WTC11 (cell line): ENCODE measurements at places on chromosomes 7 and 10. TPM values are rescaled to one million over a fixed set of nuclear protein-coding genes. Genes with fewer than 3 reads are reported as not detected.

GRCh38 chr7:118615-119391, 73.6 kb upstream of the FAM20C start:
- peaks cover 1% of the 10 kb centered on the region; the same call in 1 of the 2 replicates for H3K36me3 ChIP-seq
- no peak overlapping the region for H3K4me3 ChIP-seq
- H3K27ac ChIP-seq = 0 out of 2 replicates have a peak overlapping the region, but pooled peaks have one; percentile 3
- DNase-seq = no peak
- H3K27me3 ChIP-seq = peaks cover 15% of the 10 kb centered on the region
- peaks cover 50% of the 10 kb centered on the region for H3K4me1 ChIP-seq

DNA sequence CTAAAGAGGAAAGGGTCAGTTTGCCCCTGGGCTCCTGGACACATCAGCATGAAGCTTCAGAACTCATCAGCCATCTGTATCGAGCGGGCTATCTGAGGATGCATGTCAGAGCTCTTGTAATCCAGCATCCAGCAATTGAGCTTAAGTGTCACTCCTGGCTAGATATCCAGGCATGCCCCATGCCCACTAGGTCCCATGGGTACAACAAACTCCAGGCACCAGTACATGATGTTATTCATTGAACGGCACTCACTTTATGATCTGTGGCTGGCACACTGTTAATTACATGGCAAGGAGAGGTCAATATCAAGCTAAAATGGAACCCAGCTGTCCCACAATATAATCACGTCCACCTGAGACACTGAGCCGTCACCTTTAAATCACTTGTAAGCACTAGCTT, 274.2 kb downstream of the ELMO1 start:
- no peak for DNase-seq
- H3K27me3 ChIP-seq = no peaks in the 10 kb centered on the region; the same call in 1 of the 2 replicates
- no peak overlapping the region for H3K4me3 ChIP-seq
- peaks cover 19% of the 10 kb centered on the region for H3K36me3 ChIP-seq
- no peaks in the 10 kb centered on the region for H3K4me1 ChIP-seq

GRCh38 chr10:110600487-110601101, 33.1 kb downstream of the SMC3 start:
- DNase-seq = no peak
- peaks cover 71% of the 10 kb centered on the region for H3K36me3 ChIP-seq
- H3K27ac ChIP-seq = no peak overlapping the region
- H3K4me1 ChIP-seq = no peaks in the 10 kb centered on the region
- H3K27me3 ChIP-seq = no peaks in the 10 kb centered on the region
- no peak overlapping the region for H3K4me3 ChIP-seq

DNA sequence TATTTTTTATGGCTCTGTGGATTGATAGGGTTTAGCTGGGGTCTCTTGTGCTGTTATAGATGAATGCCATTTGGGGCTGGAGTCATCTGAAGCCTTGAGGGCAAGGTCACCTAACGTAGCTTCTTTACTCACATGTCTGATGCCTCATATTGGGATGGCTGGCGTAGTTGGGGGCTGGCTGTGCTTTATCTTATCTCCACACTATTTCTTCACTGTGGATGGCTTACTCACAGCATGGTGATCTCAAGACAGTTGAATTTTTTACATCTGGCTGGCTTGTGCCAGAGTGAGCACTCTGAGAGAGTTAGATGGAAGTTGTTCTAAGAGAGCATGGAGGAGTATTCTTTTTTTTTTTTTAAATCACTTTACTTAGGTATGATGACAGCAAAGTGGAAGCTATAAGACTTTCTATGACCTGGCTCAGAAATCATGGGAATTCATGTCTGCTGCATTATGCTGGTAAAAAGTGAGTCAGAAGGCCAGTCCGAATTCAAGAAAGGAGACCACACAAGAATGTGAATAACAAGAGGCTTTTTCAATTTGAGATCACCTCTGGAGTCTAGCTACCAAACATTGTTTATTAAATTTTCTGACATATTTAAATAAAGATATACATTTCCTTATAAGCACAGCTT, 252.4 kb upstream of the TPK1 start:
- DNase-seq = no peak
- peaks cover 4% of the 10 kb centered on the region for H3K36me3 ChIP-seq
- 0 out of 2 replicates have a peak overlapping the region, but pooled peaks have one; percentile 26 for H3K27ac ChIP-seq
- no peaks in the 10 kb centered on the region for H3K27me3 ChIP-seq
- no peak overlapping the region for H3K4me3 ChIP-seq

GRCh38 chr7:77199013-77199966, at the start of gene FGL2:
Gene FGL2, minus strand, starts transcription at chr7:77199819. Its CDS starts 26 bp downstream, at chr7:77199793.
- no peaks in the 10 kb centered on the region; the same call in 1 of the 2 replicates for H3K27me3 ChIP-seq
- peak; percentile 25 for DNase-seq
- H3K36me3 ChIP-seq = no peaks in the 10 kb centered on the region
- no peak within 1 kb of the TSS; the same call in 1 of the 2 replicates for H3K27ac ChIP-seq

GRCh38 chr10:25934621-25935139, 651 bp downstream of the MYO3A start:
- H3K36me3 ChIP-seq = no peaks in the 10 kb centered on the region
- peak; percentile 57 for DNase-seq
- H3K4me1 ChIP-seq = peaks cover 11% of the 10 kb centered on the region
- H3K4me3 ChIP-seq = peak overlapping the region; percentile 95
- H3K27ac ChIP-seq = peak overlapping the region; percentile 88

- H3K4me3 ChIP-seq = peak overlapping the region; percentile 52
- H3K27me3 ChIP-seq = no peaks in the 10 kb centered on the region
- H3K36me3 ChIP-seq = no peaks in the 10 kb centered on the region
Observed at GRCh38 chr7:28389504-28390395, 22.6 kb upstream of the CREB5 start.

DNA sequence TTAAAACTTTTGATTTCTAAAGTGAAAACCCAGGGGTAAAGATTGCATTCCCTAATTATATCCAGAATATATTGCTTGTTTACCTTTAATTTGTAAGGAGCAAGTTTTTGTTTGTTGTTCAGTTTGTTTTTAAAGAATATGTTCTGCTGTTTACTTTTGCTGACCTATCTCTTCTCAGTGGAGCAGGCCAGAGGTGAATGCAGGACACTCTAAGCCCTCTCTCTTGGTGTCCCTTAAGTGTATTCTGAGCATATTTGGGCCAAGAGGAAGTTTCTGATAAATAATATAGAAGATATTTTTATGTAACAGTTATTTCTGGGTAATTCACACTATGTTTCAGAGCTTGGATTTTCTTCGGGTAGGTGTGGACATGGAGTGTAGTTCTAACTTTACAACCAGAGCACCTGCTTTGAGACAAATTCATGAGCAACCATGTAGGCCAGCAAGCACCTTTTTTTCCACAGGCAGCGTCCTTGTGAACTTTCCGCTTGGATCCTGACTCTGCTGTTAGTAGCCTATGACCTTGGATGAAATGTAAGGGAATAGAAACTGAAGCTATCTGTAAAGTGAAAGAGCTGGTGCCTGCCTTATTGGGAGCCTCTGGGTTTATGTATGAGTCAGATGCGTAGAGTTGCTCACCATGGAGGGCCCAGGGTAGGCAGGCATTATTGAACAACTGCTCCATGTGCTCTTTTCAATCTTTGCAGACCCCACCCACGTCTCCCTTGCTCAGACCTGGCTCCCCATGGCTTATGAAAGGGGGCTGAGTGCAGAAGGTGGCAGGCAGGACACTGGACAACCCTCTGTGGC, 16.1 kb downstream of the OGDH start:
- peak overlapping the region; percentile 87; the same call in 1 of the 2 replicates for H3K27ac ChIP-seq
- peaks cover 9% of the 10 kb centered on the region for H3K4me1 ChIP-seq

DNA sequence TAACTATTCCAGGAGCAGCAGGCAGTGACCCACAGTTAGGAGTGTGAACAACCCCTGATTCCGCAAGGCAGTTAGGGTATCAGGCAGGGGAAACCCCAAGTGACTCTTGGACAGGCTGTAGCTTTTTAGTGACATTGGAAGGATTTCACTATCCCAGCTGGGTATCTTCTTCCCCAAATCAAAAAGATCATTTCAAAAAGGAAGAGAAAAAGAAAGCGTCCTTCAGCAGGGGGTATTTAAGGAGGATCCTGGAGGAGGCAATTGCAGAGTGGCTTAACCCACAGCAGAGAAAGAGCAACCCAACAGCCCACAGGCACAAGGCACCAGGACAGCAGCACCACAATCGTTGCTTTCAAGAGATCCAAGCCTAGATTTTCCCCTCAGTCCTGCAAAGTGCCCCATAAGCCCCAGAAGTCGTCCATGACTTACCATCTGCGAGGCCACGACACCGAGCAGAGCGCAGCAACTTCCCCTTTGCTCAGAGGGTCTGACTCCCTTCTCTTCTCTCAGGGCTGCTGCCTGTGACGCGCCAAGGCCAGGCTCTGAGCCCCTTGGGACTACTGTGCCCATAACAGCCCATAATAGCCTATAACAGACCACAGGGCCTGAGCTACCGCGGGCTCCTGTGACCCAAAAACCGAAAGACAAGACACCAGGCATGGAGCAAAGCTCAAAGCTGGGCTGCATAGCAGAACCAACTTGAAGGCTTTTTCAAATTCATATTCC, 19.8 kb downstream of the PIK3AP1 start:
- no peak overlapping the region; the same call in 1 of the 2 replicates for H3K27ac ChIP-seq
- DNase-seq = no peak
- H3K27me3 ChIP-seq = no peaks in the 10 kb centered on the region
- peaks cover 9% of the 10 kb centered on the region for H3K4me1 ChIP-seq

DNA sequence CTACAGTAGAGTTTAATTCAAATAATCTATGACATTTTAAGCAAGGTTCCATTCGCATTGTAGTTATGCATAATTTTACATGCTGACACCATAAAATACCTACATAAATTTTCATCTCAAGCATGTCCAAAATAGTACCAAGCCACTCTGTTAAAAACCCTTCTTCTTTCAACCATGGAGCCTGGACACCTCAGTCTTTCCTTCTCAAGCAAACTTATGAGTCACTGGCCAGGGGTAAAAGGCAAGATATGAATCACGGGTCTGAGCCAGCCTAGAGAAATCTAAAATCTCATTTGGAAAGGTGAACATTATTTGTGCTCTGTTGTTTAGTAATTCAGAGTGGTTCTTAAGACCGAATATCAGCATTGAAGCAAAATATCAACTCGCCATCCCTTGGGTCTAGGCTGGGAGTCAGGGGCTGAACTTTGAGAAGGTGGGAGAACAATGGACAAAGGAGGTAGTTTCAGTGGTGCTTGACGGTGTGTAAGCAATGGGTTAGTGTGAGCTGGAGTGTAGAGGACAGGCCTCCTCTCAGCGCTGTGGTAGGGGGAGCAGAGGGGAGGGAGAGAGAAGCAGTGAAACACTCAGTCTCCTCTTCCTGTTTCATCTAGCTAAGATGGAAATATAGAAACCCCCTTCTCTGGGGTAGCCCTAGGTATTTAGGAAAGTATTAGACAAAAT, 19.1 kb upstream of the GPAM start:
- no peak for DNase-seq
- H3K27me3 ChIP-seq = peaks cover 3% of the 10 kb centered on the region; the same call in 1 of the 2 replicates
- H3K36me3 ChIP-seq = no peaks in the 10 kb centered on the region
- no peaks in the 10 kb centered on the region for H3K4me1 ChIP-seq

DNA sequence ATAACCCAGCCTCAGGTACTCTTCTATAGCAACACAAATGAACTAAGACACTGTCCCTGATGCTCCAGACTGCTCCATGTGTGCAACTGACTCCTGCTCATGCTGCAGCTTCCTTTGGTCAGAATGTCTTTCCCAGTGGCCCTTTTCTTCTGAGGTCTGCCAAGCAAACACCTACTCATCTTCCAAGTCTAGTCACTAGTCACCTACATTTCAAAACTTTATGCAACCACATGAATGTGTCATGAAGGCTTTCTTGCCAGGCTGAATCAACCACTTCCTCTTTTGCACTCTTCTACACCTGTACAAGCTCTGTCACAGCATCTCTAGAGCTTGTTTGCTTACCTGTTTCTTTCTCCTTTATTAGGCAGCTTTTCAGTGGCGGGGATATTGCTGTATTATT, 75.8 kb downstream of the LSMEM1 start:
- H3K27me3 ChIP-seq = no peaks in the 10 kb centered on the region
- H3K4me3 ChIP-seq = no peak overlapping the region
- no peaks in the 10 kb centered on the region for H3K36me3 ChIP-seq

GRCh38 chr10:114694752-114695151, 36.7 kb upstream of the ABLIM1 start:
- no peak overlapping the region for H3K27ac ChIP-seq
- H3K4me3 ChIP-seq = no peak overlapping the region
- no peaks in the 10 kb centered on the region for H3K36me3 ChIP-seq
- DNase-seq = peak; percentile 71
- peaks cover 25% of the 10 kb centered on the region for H3K4me1 ChIP-seq

DNA sequence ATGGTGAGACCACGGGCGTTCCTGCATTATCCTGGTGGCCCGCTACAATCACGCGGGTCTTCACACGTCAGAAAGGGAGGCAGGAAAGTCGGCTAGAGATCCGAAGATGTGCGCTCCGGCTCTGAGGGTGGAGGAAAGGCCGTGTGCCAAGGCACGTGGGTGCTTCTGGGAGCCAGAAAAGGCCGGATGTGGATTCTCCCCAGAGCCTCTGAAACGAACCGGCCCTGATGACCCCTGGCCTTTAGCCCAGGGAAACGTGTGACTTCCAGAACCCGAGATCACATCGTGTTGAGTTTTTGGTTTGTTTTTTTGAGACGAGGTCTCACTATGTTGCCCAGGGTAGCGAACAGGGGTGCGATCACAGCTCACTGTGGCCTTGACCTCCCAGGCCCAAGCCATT, 244.2 kb downstream of the ELFN1 start:
- no peaks in the 10 kb centered on the region for H3K27me3 ChIP-seq
- DNase-seq = no peak
- no peaks in the 10 kb centered on the region for H3K36me3 ChIP-seq
- H3K27ac ChIP-seq = peak overlapping the region; percentile 63

Gene SLC13A1
- 0.04 TPM in 1 of 3 replicates, not detected in the others for total RNA-seq

Gene FAM149B1
- 13.8 to 19.8 TPM (median 19.8 TPM) in 3 replicates for total RNA-seq

Gene TBC1D12
- 2.2 to 3.1 TPM (median 2.6 TPM) in 3 replicates for total RNA-seq
